ENCODE measurements at places on chromosomes 7 and 10.

DNA sequence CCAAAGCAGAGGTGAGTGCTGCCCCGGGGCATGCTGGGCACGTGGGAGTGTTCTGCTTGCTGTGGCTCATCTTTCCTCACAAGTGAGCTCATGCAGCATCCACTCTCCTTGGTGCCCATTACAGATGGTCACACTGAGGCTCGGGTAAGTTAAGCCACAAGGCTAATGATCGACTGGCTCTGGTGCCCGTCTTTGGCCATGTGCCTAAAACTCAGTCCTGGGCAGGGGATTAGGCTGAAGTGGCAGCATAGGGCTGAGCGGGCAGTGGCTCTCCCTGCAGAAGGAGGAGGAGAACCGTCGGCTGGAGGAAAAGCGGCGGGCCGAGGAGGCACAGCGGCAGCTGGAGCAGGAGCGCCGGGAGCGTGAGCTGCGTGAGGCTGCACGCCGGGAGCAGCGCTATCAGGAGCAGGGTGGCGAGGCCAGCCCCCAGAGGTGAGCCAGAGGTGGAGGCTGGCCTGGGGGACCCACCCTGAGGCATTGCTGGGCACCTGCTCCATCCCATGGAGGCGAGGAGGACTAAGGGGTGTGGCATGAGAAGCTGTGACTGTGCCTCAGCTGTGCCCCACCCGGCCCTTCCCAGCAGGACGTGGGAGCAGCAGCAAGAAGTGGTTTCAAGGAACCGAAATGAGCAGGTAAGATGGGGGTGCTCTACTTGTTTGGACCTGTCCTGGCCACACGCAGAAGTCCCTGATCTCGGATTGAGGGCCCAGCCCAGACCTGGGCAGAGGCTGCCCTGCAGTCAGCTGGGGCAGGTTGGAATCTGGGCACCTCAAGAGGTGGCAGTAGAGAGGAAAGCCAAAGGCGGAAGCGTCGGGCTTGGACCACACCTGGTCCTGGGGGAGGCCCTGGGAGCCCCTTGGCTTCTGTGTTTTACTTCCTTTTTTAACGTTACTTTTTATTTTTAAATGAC lies 7.3 kb downstream of the PGAM2 start:
- H3K36me3 ChIP-seq, result peaks cover 46% of the 10 kb centered on the region
- H3K4me3 ChIP-seq, result no peak overlapping the region
- no peaks in the 10 kb centered on the region for H3K27me3 ChIP-seq

DNA sequence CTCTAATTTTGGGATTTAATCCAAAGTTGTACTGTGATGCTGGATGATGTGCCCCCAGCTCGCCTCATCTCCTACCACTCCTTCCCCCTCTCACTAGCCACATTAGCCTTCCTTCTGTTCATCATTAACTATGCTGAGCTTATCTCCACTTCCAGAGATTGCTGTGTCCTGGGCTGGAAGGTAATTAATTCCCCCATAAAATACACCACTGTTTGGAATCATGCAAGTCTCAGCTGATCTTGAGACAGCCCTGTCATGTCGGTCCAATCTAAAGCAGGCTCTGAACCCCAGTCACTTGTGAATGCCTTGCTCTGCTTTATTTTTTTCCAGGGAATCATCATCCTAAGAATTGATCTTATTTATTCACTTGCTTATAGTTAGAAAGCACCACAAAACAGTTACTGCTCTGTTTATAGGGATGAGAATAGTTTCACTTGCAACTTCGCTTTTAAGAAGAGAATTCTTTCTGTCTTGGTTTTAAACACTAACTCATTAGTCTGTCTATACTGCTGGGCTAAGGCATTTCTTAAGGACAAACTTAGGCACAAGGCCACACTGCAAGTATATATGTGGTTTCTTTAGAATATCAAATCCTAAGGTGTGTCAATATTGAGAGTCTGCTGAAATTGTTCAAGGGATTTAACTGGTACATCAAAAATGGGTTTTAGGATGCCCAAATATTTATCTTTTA lies 341.1 kb upstream of the SEMA3A start:
- H3K27ac ChIP-seq, result no peak overlapping the region
- peak overlapping the region; percentile 12 for H3K4me3 ChIP-seq
- DNase-seq, result no peak
- H3K4me1 ChIP-seq, result no peaks in the 10 kb centered on the region
- no peaks in the 10 kb centered on the region for H3K27me3 ChIP-seq

DNA sequence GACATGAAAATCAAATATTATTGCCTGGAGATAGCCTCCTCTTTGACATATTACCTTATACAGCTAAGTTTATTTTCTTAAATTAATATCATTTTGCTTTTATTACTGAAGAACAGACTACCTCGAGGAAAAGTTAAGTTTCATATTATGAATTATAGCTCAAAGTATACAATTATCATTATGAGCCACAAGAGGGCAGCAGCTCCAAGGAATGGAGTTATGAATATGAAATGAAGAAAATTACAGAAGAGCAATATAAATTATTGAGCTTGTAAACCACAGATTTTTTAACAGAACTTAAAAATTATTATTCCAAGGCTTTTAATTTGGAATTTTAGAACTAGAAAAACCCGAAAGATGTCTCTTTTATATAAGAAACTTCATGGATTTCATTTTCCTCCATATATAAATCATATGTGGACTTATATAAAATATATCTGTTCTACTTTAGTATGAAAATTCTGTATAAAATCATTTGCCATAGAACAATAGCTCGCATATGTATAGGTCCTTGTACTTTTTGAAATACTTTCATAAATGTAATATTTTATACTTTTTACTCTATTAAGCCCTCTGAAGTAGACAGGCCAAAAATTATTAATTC lies 40.1 kb downstream of the IQUB start:
- H3K27ac ChIP-seq, result no peak overlapping the region
- H3K27me3 ChIP-seq, result no peaks in the 10 kb centered on the region
- H3K4me3 ChIP-seq, result no peak overlapping the region
- H3K36me3 ChIP-seq, result no peaks in the 10 kb centered on the region
- no peak for DNase-seq

DNA sequence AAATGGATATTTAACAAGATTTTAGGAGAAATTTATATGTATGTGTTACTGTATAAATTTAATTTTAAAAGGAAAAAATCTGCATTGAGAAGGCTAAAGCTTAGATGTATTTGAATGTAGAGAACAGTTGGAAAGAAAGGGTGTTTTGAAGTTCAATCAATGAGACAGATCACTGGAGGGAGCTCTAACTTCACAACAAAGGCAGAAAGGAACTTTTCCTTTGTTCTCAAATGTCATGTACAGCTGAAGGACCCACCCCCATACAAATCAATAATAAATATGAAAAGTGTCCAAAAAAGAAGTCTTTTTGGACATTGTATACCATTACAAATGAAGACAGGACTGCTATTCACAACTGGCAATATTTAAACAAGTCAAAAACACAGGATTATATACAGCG lies 403.4 kb downstream of the DNAJB9 start:
- H3K4me3 ChIP-seq, result no peak overlapping the region
- no peaks in the 10 kb centered on the region for H3K36me3 ChIP-seq
- peak; percentile 47 for DNase-seq
- no peaks in the 10 kb centered on the region for H3K27me3 ChIP-seq
- H3K27ac ChIP-seq, result no peak overlapping the region
- H3K4me1 ChIP-seq, result no peaks in the 10 kb centered on the region

DNA sequence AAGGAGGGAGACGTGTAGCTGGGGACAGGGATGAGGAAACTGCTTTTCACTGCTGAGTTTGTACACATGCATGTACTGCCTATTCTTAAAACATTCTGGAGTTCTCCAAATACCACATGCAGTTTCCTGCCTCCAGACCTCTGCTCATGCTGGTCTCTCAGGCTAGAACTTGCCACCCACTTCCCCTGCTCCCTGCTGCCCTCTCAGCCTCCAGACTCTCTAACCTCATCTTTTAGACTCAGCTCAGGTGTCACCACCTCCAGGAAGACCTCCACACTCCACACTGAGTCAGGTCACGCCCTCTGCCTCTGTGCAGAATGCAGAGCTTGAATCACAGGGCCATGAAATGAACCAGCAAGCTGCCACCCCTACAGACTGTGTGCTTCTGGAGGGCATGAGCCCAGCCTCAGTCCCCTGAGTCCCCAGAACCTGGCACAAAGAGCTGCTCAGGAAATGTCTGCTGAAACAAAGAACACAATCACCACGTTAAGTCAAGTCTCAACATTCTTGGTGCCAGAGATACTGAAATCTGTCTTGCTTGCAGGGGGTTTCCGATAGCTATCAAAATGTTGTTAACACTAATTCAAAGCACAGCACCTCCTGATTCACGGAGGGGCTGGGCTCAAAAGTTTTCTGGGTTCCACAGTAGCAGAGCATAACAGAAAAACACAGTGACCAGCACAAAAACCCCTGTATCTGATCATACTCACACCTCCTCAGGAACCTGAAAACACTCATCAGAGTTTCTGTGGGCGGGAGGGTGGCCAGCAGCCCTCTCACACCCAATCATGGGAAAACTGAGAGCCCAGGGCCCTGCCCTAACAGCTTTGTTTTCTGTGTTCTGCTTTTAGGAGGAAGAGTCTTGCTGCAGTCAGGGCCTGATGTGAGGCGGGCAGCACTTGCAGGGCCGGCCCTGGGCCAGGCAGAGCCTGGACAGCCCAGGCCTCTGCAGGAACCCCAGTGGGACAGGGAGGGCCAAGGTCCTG lies 21.1 kb downstream of the FAM53B start:
- H3K4me1 ChIP-seq, result peaks cover 1% of the 10 kb centered on the region
- H3K36me3 ChIP-seq, result no peaks in the 10 kb centered on the region
- no peak for DNase-seq
- H3K4me3 ChIP-seq, result no peak overlapping the region

- H3K4me1 ChIP-seq, result no peaks in the 10 kb centered on the region
- no peak for DNase-seq
Measured at GRCh38 chr7:19094138-19094537, 23.3 kb downstream of the TWIST1 start.
